ENCODE measurements at places on chromosomes 6 and 20. TPM values are rescaled to one million over a fixed set of nuclear protein-coding genes. Genes with fewer than 3 reads are reported as not detected.
A peak's percentile ranks its signal among the peaks of the same experiment; 100 is the strongest.

GRCh38 chr20:59246691-59247400 lies 53.6 kb upstream of the EDN3 start:
- DNase-seq, result no peak

DNA sequence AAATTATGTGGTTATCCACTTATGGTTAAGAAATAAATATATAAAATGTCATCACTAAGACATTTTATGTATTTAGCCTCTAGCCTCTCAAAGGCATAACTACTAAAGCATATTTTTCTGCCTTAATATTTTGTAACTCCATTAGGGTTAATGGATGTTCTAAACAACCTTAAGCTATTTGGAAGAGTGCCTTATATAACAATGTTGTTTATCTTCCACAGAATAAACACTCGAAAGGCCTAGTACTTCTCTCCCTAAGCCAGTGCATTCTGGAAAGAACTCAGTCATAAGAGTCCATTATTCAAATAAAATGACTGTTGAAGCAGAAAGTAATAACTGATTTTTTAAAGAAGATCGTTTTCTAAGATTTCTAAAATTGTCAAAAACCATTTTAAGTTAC lies 15.0 kb upstream of the PRIM2 start:
- DNase-seq, result no peak

The SDHAF4 gene
- total RNA-seq, result 2.4 TPM

- no peak for DNase-seq
Observed at GRCh38 chr6:11392778-11393507, 144.6 kb upstream of the TMEM170B start.

DNA sequence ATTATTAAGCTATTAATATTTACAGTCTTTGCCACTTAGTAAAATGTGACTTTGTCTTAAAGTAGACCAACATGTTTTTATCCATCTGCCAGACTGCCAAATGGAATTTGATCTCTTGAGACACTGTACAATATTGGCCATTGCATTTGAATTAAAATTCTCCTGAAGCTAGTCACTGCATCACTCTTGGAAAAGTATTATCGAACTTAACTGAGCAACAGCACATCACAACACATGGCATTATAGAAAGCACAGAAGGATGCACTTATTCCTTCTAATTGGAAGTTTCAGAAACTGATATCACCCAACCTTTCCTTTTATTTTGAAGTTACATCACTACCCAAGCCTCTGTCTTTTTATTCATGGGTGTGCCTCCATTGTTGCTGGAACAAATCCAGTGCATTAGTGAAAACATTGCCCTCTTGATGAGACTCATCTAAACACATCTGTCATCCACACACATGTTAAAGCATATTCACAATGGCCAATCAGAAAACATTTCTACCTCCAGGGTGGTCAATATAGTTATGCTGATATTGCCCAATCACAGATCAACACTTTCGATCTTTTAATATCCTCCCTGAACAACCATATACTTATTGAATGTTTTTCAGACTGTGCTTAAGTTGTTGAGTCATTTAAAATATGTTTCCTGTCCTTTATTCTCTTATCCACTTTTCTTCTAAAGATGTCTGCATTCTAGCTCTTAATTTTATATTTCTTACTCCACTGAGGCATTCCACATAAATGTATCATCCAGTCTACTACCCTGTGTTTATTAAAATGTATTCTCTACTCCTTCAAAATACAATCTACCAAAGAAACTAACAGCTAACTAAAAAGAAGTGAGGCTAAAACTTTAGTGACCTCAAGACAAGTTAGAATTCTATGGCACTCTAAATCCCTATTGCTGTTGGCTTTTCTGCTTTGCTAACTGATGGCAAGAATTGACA lies 535.0 kb downstream of the RFPL4B start:
- DNase-seq, result no peak

GRCh38 chr6:161545741-161546140 lies 271.9 kb upstream of the AGPAT4 start:
- no peak for DNase-seq

GRCh38 chr6:163023700-163024099 lies 295.9 kb downstream of the PACRG start:
- DNase-seq, result no peak

DNA sequence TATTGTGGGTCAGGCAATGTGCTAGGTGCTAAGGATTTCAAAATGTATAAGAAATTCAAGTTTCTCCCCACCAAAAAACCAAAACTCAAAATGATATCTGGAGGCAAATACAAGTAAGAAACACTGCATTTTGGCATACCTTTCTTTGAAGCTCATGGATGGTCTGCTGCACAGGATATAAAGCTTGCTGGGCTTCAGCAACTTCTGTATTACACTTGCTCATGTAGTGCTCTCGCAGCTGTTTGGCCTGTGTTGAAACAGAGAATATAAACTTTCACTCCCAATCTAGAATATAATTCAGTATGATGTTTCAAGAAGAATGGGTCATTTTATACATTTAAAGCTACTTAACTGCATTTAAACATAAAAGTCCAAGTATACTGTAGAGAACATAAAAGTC lies 39.6 kb downstream of the SHPRH start:
- no peak for DNase-seq

DNA sequence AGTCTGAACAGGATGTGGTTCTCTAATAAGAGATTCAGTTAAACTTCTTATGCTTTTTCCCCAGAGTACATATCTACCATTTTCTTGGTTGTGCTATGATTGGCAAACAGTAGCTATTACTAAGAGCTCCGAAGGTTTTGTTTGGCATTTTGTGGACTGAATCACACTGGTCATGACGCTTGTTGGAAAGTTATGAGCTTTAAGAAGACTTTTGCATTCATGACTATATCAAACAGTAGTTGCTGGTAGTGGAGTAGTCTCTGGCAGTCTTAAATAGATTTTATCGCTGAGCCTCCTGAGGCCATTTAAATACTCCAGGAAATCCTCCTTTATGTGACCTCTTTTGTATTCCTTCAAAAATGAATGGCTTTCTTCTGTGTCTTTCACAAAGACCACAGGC lies 40.8 kb downstream of the CCDC170 start:
- no peak for DNase-seq

DNA sequence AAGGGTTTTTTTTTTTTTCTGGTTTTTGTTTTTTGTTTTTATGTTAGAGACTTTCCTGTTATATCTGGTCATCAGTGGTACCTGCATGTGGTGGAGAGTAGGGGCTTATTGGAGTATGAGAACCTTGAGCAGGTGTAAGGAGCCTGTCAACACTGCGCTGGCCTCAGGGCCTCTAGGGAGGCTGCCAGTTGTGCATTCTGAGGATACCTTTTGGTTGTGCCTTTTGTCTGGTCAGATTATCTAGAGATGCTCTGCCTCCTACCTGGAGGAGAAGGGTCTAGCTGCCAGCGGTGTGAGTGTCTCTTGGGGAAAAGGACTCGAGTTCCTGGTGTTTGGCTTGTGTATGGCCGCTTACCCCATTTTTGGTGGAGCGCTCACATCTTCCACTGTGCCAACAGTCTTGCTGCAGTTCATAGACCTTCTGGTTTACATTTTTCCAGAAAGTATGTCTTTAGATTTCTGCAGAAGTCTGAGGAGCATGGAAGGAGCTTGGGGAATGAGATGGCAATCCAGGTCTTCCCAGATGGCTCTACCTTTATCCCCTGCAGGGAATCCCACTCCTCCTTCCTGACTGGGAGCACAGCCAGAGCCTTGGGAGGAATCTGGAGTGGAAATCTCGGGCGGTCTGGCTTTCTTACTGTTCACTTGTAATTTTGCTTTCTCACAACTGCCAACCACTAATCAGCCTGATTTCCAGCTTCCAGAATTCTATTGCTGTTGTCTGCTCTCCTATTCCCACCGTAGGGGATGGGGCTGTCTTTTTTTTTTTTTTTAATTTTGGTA lies 49.9 kb downstream of the PTPN1 start:
- DNase-seq, result no peak

DNA sequence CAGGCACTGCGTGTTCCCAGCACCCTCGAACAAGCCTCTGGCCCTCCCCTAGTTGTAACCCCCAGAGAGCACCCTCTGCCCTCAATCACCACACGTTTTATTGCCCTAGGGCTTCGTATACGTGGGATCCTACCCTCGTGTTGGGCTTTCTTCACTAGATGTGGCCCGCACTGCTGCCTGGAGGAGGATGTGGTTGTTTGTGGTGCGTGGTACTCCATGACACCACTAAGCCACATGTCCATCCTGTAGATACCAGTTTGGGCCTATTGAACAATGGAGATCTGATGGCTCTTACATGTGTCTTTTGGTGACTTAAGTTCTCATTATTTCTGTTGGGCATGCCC lies 17.0 kb downstream of the SLC2A4RG start:
- DNase-seq, result no peak

GRCh38 chr20:38875175-38875993 lies 50.8 kb upstream of the FAM83D start:
- DNase-seq, result no peak

The ZBTB12 gene
- 12.6 TPM for total RNA-seq

The TP53RK gene
- total RNA-seq, result 44.7 TPM

DNA sequence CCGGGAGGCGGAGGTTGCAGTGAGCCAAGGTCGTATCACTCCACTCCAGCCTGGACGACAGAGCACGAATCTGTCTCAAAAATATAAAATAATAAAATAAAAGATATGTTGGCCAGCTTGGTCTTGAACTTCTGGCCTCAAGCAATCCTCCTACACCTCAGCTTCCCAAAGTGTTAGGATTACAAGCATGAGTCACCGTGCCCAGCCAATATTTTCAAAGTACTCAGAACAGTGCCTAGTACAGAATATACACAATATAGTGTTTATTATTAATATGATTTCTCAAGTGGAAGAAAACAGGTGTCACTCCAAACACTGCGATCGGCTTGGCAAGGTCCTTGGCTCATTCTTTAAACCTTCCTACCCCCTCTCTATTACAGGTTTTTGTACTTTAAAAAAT lies 3.1 kb downstream of the FAM210B start:
- no peak for DNase-seq

DNA sequence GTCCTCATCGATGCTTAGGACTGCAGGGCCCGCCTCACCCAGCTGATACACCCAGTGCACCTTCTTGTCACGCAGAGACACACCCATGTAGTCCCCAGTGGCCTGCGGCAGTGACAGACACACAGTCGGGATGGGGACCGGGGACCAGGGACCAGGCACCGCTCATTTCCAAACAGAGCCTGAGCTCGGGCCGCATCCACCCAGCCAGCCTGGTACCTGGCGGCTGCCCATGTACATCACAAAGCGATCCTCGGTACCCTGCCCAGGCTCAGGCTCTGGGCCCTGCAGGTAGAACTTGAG lies 11.5 kb downstream of the ADRM1 start:
- DNase-seq, result no peak

DNA sequence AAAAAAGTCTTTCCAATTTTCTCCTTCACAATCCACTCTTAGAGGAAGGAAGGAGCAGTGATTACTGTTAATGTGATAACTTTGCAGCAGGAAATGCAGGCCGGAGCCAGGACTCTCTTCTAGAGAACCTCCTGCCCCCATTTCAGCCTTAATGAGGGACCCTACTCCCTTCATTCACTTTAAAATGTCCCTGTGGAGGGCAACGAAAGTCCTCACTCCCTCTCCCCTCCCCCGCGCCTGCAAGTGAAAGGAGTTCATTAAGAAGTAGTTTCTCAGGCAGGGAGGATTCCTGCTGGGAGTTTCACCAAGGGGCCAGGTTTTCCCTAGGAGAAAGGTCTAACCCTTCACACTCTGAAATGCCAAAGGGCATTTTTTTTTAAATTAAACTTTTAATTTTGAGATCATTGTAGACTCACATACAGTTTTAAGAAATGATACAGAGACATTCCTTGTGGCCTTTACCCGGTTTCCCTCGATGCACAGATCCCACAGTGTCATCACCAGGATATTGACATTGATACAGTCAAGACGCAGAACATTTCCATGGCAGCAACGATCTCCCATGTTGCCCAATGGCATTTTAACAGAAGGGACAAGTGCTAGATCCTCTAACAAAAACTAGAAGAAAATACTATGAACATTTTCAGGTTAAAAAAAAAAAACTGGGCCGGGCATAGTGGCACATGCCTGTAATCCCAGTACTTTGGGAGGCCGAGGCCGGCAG lies 6.8 kb upstream of the COMMD7 start:
- no peak for DNase-seq

DNA sequence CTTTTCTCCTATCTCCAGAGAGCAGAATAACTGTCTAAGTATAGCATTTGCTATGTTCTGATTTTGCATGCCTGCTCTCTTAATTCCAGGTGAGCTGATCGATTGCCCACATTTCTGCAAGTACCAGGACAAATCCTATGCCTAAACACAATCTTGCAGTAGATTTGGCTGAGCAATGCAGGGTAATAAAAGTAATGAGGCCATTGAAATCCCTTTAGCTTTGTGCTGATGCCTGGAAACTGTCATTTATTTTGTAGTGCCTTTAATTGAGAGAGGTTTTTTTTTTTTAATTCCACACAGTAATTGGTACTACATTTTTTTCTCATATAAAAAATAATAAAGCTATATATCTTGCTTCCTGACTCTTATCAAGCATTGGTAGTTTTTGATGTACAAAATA lies 252.3 kb downstream of the NKAIN2 start:
- DNase-seq, result no peak

The ROMO1 gene
- total RNA-seq, result 669 TPM

DNA sequence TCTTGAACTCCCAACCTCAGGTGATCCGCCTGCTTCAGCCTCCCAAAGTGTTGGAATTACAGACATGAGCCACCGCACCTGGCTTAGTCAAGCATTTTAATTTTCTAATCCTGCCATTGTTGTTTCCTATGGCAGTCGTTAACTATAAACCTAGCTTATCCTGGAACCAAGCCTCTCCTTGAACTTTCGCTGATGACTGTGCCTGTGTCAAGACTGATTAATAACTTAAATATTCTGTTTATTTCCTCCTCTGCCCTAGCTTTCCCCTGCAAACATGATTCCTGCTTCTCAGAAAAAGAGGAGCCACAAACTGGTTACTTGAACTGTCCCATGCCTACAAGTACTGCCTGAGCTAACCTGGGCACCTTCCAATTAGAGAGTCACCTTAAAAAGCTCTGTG lies 1.5 kb downstream of the VNN1 start:
- peak; percentile 72 for DNase-seq

The KHDRBS2 gene
- total RNA-seq, result not detected

The THBS2 gene
- not detected for total RNA-seq

GRCh38 chr20:13322621-13323020 lies 101.5 kb downstream of the ISM1 start:
- DNase-seq, result no peak

- no peak for DNase-seq
Observed at GRCh38 chr6:33658982-33659689, 38.0 kb downstream of the ITPR3 start.

- DNase-seq, result no peak
Observed at GRCh38 chr6:34063651-34064050, 82.2 kb downstream of the GRM4 start.

DNA sequence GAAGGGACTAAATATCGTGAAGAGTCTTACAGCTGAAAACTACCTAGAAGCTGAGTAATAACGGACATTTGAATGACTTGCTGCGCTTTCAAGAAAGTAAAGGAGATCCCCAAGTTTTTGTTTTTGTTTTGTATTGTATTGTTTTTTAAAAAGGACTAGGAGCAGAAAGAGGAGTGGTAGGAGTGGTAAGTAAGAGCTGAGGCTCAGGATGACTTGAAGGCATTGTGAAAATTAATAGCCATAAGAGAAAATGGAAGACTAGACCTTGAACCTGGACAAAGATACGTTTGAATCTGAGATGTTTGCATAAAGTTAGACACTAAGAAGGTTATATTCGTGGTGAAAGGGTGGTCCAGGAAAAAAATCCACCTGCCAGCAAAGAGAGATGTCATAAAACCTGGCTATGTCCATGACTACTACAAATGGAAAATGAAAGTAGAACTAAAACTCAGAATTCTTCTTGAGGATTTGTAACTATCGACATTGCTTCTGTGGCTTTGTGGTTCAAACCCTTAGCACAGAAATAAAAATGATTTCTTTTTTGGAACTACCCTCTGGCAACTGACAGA lies 824.8 kb upstream of the FLRT3 start:
- DNase-seq, result no peak
